Ovary (tissue), 10 donors: ENCODE measurements at places on chromosomes 5 and 9. TPM values are rescaled to one million over a fixed set of nuclear protein-coding genes. Genes with fewer than 3 reads are reported as not detected.

SPACA9 gene
- total RNA-seq, result 8.2 TPM

LCN9 gene
- not detected for total RNA-seq

CTXN3 gene
- not detected for total RNA-seq

DRD1 gene
- total RNA-seq, result 0.23 TPM

PCDHB6 gene
- 2.1 TPM for total RNA-seq

DNAH5 gene
- 1.0 TPM for total RNA-seq

C9orf40 gene
- 2.9 TPM for total RNA-seq

SLC23A1 gene
- total RNA-seq, result 1.1 TPM

FAM120AOS gene
- total RNA-seq, result 39.5 TPM

ZNF354C gene
- 9.1 TPM for total RNA-seq

GCNT4 gene
- total RNA-seq, result 2.0 TPM

CRHBP gene
- total RNA-seq, result 2.4 TPM

MAMDC2 gene
- total RNA-seq, result 92.3 TPM

CER1 gene
- total RNA-seq, result not detected

LIFR gene
- total RNA-seq, result 115 TPM

CARD6 gene
- total RNA-seq, result 2.0 TPM

PIP5K1B gene
- 0.97 TPM for total RNA-seq

SEC61B gene
- 144 TPM for total RNA-seq
